ENCODE measurements at places on chromosomes 12 and 14.

GRCh38 chr12:53803703-53804102 lies 51.9 kb upstream of the CISTR start:
- no peak for DNase-seq

- no peak for DNase-seq
These were observed 55.6 kb downstream of the NIN start for GRCh38 chr14:50775357-50775756.

DNA sequence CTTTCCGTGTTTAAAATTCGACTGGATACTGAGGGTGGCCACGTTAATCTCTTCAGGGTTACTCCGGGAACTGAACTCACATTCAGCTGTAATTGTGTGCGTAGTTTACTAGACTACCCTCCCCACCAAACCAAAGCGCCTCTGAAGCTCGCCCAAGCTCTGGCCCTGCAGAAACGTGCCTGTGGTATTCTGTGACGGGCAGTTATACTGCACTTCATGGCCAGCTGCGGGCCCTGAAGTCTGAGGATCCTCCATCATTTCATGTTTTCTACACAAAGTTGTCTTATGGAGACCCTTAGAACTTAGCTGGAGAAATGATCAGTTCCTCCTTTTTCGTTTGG lies 688 bp downstream of the ZNF26 start:
- no peak for DNase-seq

DNA sequence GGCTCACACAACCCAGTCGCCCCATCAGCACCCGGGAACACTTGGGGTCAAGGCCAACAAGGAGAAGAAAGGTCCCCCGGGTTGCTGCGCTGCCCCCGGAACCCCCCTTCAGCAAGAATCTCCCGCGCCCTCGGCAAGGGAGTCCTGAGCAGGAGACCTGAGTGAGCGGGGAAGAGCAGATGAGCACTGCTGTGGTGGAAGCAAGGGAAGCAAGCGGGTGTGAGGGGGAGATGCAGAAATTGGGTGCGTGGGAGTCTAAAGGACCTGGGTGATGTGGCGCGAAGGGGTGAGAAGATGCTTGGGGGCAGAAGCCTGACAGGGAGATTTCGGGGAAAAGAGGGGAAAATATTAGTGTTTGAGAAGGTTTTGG lies 105.5 kb upstream of the PRB2 start:
- no peak for DNase-seq

DNA sequence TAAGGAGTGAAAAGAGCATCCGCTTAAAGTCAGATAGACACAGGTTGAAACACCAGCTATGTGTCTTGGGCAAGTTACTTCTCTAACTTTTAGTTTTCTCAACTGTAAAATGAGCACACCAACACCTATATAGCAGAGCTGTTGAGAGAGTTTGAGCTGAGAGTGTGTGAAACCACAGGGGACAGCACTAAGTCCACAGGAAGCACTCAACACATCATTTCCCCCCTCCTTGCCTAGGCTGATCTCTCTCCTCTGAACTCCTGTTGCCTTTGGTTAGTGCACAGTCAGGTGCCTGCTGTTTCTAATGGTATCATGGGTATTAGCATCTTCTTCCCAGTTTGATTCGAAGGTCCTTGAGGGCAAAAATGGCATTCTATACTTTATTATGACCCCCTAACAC lies 176.7 kb downstream of the DPF3 start:
- no peak for DNase-seq

DNA sequence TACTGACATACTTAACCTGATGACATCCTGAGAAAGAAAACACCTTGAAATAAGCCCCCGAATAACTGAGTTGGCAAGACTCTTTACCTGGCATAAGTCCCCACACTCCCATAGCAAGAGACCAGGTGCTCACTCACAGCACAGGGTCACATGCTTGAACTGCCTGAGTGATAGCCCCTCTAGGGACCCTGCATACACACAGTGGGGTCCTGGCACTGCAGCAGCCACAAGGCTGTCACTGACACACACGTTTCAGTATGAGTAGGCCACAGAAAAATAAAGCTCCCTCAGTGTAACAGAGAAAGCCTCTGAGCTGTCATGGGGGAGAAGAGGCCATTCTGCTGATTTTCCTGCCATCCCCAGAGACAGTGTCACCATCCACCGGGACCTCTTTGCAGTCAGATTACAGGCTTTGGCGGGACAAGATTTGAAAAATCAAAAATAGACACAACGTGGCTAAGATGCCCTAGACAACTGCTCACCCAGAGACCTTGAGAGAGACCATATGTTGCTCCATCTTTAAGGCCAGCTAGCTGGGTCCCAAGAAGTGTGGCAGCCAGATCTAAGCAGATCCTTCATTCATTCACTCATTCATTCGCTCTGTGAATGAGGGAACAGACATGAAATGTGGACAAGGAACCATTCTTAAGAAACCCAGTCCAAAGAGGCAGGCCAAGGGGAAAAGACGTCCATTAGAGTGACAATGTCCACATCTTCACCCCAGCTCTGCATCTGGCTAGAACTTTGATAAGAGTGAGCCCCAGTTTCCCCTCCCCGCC lies 1.6 kb downstream of the SCARB1 start:
- no peak for DNase-seq

GRCh38 chr12:6604259-6605029 lies 2.7 kb downstream of the CHD4 start:
- no peak for DNase-seq

DNA sequence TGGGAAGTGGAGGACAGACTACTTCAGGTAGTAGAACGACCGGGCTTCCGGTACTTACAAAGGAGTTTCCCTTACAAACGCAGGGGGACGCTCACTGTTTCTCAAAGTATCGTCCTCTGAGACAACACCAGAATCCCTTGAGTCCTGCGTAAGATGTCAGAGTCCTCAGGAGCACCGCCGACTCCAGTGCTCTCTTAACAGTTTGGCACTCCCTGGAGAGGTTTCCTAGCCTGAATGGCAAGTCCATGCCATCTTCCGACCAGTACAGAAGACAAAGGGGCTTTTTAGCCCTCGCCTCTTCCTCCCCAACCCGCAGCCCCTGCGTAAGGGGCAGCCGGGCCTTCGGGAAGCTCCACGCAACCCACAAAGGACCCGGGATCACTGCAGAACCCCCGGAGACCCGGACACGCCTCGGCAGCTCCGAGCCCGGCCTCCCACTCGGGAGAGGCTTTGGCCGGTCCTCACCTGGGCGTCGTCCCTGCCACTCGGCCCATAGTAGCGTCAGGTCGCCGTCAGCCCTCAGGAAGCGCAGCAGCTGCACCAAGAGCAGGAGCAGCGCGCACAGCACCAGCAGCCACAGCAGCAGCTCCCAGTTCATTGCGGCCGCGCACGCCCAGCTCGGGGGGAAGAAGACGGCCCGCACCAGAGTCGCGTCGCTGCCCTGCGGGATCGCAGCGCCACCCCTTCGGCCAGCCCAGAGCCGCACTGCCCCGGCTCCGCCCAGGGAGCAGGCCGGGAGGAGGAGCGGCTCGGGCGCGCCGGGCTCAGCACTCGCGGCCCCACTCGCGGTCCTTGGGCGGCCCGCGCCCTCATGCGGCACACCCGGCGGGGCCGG lies at the start of gene DHRS7:
Gene DHRS7 (minus strand): TSS at position 687 of the 835 bp plus-strand sequence. CDS start 89 bp downstream, at position 598.
- DNase-seq, result peak; percentile 75

GRCh38 chr14:75553157-75553556 lies 25.3 kb upstream of the FLVCR2 start:
- no peak for DNase-seq

- peak; percentile 37 for DNase-seq
These were observed 183.4 kb upstream of the PPFIA2 start for GRCh38 chr12:81942594-81942993.

- peak; percentile 82 for DNase-seq
These were observed 1.1 kb upstream of the CYP46A1 start for GRCh38 chr14:99682809-99683618.

GRCh38 chr12:5650829-5651461 lies 219.0 kb downstream of the NTF3 start:
- DNase-seq, result no peak

DNA sequence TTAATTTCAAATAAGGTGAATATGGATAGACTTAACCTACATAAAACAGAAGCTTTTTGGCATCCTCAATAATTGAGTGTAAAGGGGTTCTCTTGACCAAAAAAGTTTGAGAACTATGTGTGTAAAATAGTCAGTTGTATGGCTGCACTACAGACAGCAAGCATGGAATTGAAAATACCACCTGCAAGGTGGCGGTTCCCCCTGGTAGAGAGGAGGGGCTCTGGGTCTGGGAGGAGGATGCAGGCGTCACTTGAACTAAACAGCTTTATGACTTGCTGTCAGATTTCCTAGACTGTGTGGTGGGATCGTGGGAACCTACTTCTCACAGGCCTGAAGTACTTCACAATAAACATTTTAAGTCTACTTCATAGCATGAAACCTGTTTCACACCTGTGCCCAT lies 6.3 kb downstream of the EVL start:
- no peak for DNase-seq

GRCh38 chr12:66160704-66161103 lies 9.1 kb downstream of the TMBIM4 start:
- DNase-seq, result no peak

DNA sequence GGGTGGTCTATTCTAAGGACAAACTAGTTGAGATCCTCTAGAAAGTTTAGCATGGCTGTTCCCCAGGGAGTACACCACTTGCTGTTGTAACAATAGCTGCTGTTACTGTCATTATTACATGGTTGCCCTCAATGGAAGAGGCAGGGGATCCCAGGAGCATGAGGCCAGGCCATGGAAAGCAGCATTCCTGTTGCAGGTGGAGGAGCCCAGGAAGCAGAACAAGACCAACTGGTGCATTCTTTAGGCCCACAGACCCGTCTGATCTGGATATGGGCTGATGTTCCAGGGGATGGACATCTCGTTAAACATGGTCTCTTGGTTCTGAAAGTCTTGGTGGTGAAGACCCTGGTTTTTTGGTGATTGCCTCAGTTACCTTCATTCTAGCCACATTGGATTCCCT lies 109.2 kb upstream of the WSCD2 start:
- DNase-seq, result no peak

GRCh38 chr12:51531978-51532497 lies 59.0 kb upstream of the SCN8A start:
- peak; percentile 79 for DNase-seq

- DNase-seq, result no peak
These were observed 175.0 kb upstream of the SYT10 start for GRCh38 chr12:33614630-33615029.

GRCh38 chr12:40054555-40055227 lies 51.2 kb downstream of the SLC2A13 start:
- no peak for DNase-seq

DNA sequence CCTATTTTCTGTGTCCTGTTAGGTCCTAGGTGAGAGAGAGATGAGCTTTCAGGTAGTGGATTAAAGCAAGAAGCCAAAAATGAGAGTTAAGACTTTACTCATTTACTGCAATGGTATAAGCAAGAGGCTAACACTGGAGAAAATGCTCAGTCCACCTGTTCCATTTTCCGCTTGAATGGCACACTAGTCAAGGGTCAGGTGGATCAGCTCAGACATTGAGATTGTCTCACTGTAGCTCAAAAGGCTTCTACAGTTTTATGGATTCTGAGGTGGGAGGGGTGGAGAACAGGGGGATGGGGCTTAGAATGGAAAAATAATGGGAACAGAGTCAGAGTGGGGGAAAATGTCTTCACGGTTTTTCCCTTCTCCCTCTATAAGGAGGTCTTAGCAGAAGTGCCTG lies 57.3 kb upstream of the MUCL1 start:
- no peak for DNase-seq

All from CD4-positive, alpha-beta T cell treated with Interleukin-17A for 1 hour (primary cell).